Pancreas (tissue), 10 donors: ENCODE measurements at places on chromosomes 4 and X. TPM values are rescaled to one million over a fixed set of nuclear protein-coding genes. Genes with fewer than 3 reads are reported as not detected.

The SLC49A3 gene
- 3.3 TPM for total RNA-seq

GRCh38 chr4:91058345-91058744, 931.2 kb downstream of the CCSER1 start:
- H3K4me3 ChIP-seq = no peak overlapping the region
- no peaks in the 10 kb centered on the region for H3K36me3 ChIP-seq
- no peaks in the 10 kb centered on the region for H3K4me1 ChIP-seq

- no peaks in the 10 kb centered on the region for H3K4me1 ChIP-seq
- peaks cover 6% of the 10 kb centered on the region for H3K27me3 ChIP-seq
- no peaks in the 10 kb centered on the region for H3K36me3 ChIP-seq
- H3K27ac ChIP-seq = no peak overlapping the region
- H3K4me3 ChIP-seq = no peak overlapping the region
- DNase-seq = no peak
These were observed 6.5 kb upstream of the DLG3 start for GRCh38 chrX:70437921-70438665.

The MAGED4B gene
- total RNA-seq = 3.5 TPM

DNA sequence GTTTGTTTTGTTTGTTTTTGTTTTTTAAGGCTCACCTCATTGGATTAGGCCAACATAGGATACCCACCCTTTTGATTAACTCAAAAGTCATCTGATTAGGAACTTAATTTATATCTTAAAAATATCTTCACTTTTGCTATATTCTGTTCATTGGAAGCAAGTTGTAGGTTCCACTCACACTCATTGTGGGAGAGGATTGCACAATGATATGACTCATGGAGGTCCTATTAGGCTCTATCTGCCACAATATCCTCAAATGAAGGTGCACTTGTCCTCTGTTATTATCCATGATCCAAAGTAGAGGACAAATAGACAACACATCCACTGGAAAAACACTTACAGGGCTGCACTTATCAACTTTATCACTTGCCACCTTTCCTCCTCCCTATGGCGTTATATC, 60.5 kb upstream of the ADAMTS3 start:
- no peak overlapping the region for H3K4me3 ChIP-seq
- no peaks in the 10 kb centered on the region for H3K4me1 ChIP-seq
- no peak overlapping the region for H3K27ac ChIP-seq
- no peak for DNase-seq
- no peaks in the 10 kb centered on the region for H3K27me3 ChIP-seq
